Fibroblast of skin of right quadriceps (primary cell): ENCODE measurements at places on chromosomes 3 and 15.

DNA sequence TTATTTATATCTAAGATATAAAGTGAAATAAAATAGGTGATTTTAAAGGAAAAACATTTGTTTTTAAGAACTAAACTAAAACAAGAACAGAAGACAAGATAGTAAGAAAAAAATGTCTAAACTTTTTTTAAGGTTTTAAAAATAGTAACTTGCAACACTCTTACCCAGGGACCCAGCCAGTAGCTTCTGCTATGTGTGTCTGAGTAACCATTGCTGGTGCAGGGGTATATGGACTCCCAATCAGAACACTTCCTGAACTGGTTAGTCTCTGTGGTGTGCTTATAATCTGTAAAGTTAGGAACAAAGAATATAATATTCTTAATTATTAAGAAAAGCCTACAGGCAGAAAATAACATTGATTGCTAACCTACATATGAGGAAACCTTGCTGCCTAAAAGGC, 118.4 kb downstream of the ATP1B3 start:
- no peak for DNase-seq

- no peak for DNase-seq
These were observed 541 bp downstream of the RPS27L start for GRCh38 chr15:63156755-63157117.

DNA sequence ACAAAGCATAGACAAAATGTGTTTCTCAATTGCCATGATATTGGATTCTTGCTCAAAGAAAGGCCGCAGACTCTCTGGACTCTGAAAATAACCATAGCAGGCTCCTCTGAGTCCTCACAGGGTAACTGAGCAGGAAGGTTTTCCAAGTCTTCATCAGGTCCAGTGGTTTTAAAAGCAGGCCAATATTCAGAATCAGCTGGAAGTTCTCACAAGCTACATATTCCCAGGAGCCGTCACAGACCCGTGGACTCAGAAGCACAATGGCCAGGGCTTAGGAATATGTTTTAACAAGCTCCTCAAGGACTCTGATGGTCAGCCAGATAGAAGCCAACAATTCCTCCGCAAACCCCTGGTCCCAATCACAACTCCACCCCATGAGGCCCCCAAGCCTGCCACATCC, 256.1 kb upstream of the ADAMTS9 start:
- no peak for DNase-seq

DNA sequence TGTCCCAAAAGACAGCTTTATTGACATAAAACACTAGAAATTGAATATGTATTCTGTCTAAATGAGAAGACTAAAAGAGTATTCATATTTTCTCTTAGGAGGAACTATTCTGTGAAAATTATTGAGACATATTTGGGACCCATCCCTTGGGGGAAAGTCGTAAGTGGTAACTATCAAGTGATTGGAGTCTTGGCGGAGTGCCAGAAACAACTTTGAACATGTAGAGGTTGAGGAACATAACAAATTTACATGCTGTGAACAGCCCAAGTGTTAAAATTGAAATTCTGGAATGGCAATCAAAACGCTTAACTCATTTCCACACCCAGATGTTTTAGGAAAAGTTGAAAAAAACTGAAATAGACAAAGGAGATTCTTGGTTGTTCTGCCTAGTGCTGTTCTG, 1034.6 kb downstream of the NSUN3 start:
- DNase-seq = no peak

DNA sequence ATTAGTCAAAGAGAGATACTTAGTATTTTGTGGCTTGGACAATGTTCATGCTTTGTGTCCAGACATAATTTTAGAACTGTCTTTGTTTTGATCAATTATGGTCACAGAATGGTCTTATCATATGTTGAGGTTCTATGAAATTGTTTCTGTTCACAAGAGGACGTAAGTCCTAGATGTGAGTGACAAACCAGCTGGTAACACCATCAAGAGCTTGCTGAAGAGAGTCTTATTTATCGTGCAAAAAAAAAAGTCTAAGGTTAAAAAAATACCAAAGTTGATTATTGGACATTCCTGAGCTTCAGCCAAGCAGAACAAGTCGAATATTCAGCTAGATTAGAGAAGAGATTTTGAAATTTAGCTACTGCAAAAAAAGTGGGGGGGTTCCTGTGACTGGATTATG, 495.9 kb upstream of the NAALADL2 start:
- DNase-seq = no peak

DNA sequence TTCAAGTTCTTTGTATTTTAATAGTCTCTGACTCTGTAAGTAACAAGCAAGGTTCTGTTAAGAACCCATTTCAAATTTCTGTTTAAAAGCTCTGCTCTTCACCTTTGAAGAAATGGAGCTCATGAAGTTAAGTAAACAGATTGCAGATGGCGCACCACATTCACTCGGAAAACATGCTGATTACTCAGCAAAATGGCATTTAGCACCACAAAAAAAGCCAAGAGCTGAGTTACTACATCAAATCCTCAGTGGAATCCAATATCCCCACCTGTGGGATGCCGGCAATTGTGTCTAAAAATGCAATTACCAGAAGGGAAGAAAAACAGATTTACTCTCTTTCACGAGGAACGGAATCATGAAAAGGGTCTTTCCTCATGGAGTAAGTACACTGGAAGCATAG, 758.0 kb downstream of the NTRK3 start:
- DNase-seq = peak; percentile 65

DNA sequence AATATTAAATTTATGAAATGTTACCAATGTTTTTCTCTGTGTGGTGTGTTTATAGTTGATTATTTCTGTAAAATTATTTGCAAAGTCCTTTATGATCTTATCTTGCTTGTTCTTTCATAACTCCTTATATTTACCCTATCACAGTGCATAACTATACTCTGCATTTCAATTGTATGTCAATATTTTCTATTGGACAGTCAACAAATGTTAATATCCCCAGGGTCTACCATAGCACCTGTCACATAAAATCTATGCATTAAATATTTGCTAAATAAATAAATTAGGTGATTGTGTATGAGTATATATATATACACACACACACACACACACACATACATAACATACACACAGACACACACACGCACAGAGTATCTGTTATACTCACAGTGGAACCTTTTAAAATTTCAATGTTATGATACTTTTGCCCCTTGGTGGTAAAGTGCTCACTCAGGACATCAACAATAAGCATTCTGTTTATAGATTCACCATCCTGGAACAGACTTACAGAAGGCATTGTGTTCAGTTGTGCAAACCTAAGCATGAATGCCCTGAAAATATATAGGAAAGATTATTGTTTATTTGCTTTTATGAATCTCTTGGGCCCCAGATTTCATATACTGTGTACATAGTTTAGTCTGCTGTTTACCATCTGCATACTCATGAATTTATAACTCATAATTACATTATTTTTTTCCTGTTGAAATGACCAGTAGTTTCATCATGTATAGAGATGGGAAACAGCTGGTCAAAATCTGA, 443.7 kb downstream of the EPHA6 start:
- no peak for DNase-seq

GRCh38 chr3:54999159-54999558, 71.3 kb upstream of the LRTM1 start:
- DNase-seq = peak; percentile 92

- peak; percentile 37 for DNase-seq
These were observed 24.6 kb upstream of the DMXL2 start for GRCh38 chr15:51647128-51647562.

DNA sequence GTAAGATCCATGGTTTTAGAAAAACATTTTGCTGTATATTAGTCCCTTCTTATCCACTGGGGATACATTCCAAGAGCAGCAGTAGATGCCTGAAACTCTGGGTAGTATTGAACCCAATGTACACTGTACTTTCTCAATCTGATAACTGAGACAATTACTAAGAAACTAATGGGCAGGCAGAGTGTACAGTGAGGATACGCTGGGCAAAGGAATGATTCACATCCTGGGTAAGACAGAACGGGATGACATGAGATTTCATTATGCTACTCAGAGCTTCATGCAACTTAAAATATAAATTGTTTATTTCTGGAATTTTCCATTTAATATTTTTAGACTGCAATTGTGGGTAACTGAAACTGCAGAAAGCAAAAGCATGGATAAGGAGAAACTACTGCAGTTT, 46.2 kb upstream of the TEX55 start:
- no peak for DNase-seq

GRCh38 chr3:87298111-87298718, 21.8 kb upstream of the POU1F1 start:
- peak; percentile 45 for DNase-seq

GRCh38 chr15:61205346-61205921, 23.7 kb downstream of the RORA start:
- no peak for DNase-seq

- no peak for DNase-seq
These were observed 467.0 kb downstream of the FGF12 start for GRCh38 chr3:192260116-192261010.

DNA sequence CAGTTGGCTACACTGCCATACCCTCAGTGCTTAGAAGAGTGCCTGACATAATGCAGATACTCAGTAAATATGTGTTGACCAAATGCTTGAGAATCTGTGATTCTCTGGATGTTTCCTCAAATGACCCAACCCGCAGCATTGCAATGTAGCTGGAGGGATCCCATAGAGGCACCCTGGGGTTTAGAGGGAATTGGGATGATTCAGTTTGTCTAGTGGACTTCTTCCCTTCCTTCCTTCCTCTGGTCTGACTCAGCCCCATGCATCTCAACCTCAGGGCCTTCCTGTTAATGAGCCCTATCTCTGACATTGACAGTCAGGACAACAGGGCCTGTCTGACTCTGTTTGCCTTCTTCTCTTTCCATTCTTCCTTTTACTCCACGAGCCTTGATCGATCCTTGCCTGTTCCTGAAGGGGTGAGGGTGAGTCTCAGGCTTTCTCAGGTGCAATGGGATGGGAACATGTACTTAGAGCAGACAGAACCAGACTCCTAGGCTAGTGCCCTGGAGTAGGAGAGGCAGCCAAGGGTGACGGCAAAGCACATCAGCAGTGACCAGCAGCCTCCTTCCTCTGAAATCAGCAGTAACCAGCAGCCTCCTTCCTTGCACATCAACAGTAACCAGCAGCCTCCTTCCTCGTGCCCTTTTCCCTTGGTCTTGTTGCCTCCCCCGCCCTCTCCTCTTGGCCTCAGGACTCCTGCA, 78.2 kb downstream of the DGKG start:
- DNase-seq = peak; percentile 88

GRCh38 chr15:44647036-44647435, 16.4 kb downstream of the SPG11 start:
- DNase-seq = no peak

- no peak for DNase-seq
These were observed 875.6 kb upstream of the ROBO1 start for GRCh38 chr3:80643421-80643820.

- peak; percentile 57 for DNase-seq
These were observed 9.5 kb downstream of the CHSY1 start for GRCh38 chr15:101242160-101242998.

DNA sequence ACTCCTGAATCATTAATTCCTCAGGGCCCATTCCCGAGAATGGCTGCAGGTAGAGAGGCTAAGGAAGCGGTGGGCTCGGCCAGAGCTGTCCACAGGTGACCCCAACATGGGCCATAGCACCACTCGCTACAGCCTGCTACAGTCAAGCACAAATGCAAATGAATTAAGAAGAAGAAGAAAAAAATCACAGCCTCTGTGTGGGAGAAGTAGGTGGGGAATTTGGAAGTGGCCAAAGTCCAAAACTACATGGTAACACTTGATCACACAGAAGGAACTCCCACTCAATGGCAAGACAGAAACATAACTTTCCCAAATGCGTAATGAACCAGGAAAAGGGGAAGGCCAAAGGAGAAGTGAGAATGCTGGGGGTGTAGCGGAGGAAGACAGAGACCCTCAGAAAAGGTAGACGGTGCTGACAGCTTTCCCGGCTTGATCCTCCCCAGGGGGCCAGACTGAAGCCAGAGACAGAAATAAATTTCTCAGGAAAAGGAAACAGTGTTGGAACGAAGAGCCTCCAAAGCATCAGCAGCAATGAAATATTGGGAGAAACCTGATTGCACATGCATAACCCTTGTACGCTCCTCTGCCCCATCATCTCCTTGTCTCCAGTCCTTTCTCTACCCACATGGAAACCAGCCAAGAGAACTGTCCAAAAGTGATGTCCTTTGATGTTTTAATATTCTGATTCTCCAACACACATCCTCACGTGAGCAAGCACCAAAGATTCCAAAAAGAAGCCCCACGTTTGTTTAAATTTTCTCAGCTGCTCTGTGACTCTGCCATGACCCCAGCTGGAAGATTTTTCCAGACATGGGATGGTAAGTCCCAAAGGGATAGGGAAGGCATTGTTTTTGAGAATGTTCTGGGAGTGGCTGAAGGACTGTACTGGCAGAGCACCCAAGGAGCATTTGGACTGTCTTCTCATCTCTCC, 107.6 kb downstream of the OXNAD1 start:
- no peak for DNase-seq

- no peak for DNase-seq
These were observed 121.0 kb downstream of the P3H2 start for GRCh38 chr3:189999718-190000117.

GRCh38 chr3:68919000-68919399, 13.3 kb downstream of the TAFA4 start:
- peak; percentile 2 for DNase-seq

- no peak for DNase-seq
These were observed 265.2 kb upstream of the GOLGA6L4 start for GRCh38 chr15:83970295-83970890.

GRCh38 chr3:87837076-87837475, 221.7 kb downstream of the CGGBP1 start:
- no peak for DNase-seq

DNA sequence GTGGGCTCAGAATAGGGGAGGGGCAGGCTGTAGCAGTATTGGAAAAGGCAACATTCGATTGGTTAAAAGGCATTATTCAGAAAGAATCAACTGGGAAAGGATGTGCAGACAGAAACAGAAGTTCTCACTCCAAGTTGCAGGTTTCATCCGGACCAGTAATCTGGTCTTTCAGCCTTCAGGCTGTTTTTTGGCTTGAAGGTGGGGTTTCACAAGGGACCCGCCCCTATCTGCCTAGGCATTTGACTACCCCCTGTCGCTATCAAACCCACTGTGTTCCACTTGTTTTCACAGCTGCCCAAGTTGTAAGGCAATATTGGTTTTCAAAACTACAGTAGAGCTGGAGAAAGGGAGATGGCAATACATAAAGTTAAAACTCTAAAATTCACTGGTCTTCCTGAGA, 96.9 kb downstream of the VPS8 start:
- DNase-seq = no peak
